ENCODE measurements at places on chromosomes 5 and 9. TPM values are rescaled to one million over a fixed set of nuclear protein-coding genes. Genes with fewer than 3 reads are reported as not detected.

Gene SPINK13
- not detected for total RNA-seq

- DNase-seq = peak; percentile 4
These were observed 218.4 kb downstream of the CACNA1B start for GRCh38 chr9:138095813-138096518.

GRCh38 chr9:34272101-34272541 is 56.9 kb downstream of the KIF24 start:
- DNase-seq = no peak

- DNase-seq = no peak
These were observed 9.6 kb upstream of the NME5 start for GRCh38 chr5:138148811-138149210.

- DNase-seq = no peak
These were observed 78.4 kb downstream of the APBA1 start for GRCh38 chr9:69593756-69594155.

Gene ICE1
- total RNA-seq = 23.4 TPM

GRCh38 chr9:134338394-134339182 is 12.3 kb downstream of the RXRA start:
- DNase-seq = no peak

GRCh38 chr5:89988998-89989655 is 420.4 kb downstream of the CETN3 start:
- DNase-seq = no peak

GRCh38 chr5:90560771-90561170 is 2.2 kb downstream of the ADGRV1 start:
- no peak for DNase-seq

DNA sequence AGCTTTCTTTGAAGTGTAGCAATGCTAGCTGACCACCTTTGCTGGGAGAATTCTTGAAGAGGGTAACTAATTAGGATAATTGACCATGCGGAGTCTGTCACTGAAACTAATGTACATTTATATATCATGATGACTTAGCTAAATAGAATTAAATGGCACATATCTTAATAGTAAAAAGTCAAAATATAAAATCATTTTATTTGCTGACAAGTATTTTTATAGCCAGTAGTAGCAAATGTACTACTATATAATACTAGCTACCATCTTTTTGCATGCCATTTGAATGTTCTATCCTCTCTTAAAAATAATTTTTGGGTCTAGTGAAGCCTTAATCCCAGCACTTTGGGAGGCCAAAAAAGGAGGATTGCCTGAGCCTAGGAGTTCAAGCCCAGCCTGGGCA is 605.8 kb upstream of the COX7C start:
- no peak for DNase-seq

DNA sequence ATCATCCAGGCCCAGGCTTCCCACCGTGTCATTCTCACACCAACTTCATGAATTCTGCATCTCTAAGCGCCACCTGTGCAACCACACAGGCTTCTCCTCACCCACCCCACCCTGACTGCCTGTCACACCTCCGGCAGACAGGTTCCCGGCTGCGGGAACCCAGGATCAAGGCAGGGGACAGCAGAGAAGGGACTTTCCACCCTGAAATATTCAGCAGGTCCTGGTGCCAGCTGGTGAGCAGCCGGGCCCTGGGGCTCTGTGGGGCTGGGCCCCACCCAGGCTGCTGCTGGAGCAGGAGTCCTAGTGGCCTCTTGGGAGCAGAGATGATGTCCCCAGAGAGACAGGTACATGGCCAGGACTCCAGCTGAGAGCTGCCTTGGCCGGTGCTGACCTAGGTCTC is 12.7 kb downstream of the ANXA6 start:
- DNase-seq = no peak

Gene PCDHA7
- total RNA-seq = not detected

Gene AIF1L
- total RNA-seq = 0.50 TPM

GRCh38 chr5:132277256-132277655 is 16.9 kb upstream of the SLC22A4 start:
- no peak for DNase-seq

GRCh38 chr9:120312031-120312430 is 267.9 kb downstream of the CDK5RAP2 start:
- no peak for DNase-seq

- no peak for DNase-seq
These were observed 10.0 kb upstream of the CCL28 start for GRCh38 chr5:43422143-43422542.

Gene IFNA13
- total RNA-seq = not detected

- no peak for DNase-seq
These were observed 19.4 kb upstream of the RECK start for GRCh38 chr9:36017278-36017677.

DNA sequence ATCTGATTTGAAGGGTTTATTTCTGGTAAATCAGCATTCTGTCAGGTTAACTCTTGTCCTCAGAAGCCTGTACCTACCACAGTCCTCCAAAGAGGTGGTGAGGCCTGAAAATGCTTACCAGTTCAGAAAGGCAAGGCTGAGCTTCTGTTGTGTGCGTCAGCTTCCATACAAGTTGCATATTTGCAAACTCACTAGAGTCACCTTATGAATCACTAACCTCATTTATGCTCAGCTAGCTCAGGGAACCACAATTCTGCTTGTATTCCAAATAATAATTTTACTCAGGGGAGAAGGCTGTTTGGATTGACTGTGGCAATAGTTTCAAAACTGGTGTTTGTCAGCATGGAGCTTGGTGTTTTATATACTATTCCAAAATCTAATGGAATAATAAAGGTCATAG is 355.1 kb upstream of the RFX3 start:
- DNase-seq = peak; percentile 20

Gene ZNF454
- total RNA-seq = not detected

Gene MYMK
- total RNA-seq = not detected

Gene MEF2C
- total RNA-seq = 0.03 TPM

GRCh38 chr5:1018596-1018995 is 10.0 kb downstream of the NKD2 start:
- no peak for DNase-seq

Gene VDAC1
- 218 TPM for total RNA-seq
